Stimulated activated CD8-positive, alpha-beta memory T cell treated with anti-CD3 and anti-CD28 coated beads, Interleukin-4, amount 100 ng/mL, for 1 hour (primary cell): ENCODE measurements at places on chromosomes 11 and 22.

- DNase-seq: no peak
Observed at GRCh38 chr11:95849087-95849825, 59.0 kb downstream of the CEP57 start.

- DNase-seq: no peak
Observed at GRCh38 chr22:30289980-30290313, 642 bp upstream of the CASTOR1 start.

GRCh38 chr11:73648571-73649046, 2.2 kb downstream of the PLEKHB1 start:
- no peak for DNase-seq

DNA sequence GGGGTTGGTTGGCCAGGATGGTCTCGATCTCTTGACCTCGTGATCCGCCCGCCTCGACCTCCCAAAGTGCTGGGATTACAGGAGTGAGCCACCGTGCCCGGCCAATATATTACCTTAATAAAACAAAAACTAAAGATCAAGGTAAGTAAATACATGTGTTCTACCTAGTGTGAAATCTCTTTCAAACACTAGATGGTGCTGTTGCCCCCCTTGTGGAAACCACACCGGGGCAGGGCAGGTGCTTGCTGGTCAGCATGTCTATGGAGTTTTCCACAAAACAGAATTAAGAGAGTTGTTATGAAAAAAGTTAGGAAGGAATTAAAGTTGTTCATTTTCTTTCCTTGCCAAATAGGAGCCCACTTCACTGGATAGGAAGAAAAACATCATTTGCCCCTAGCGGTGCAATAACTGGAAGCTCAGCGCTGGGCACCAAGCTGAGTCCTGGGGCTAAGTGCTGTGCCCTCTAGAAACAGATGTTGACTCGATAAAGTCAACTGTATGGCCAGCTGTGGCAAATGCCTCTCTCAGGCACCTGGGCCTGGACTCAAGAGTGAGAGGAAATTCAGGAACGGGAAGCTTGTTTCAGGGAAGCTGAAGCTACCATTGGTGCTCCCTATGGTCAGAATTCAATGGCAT, 6.3 kb upstream of the KCNJ5 start:
- peak; percentile 25 for DNase-seq

- DNase-seq: no peak
Observed at GRCh38 chr11:86464509-86465221, 90.0 kb downstream of the CCDC81 start.

DNA sequence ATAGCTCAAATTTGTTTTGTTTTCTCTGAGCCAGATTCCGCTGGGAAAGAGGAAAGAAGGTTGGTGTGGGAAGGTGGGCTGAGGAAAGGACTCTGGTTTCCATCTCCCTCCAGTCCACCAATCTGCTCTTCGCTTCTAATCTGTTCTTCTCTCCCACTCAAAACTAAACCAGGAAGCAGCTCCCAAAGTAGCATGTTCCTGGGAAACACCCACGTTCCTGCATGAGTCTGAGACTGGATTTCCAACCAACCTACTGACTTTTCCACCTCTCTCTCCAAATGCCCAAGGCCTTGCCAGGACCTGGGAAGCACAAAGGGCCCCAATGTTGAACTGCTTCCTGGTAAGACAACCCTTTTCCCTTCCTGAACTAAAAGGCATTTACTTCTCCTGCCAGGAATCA, 110.2 kb downstream of the WT1 start:
- DNase-seq: no peak

DNA sequence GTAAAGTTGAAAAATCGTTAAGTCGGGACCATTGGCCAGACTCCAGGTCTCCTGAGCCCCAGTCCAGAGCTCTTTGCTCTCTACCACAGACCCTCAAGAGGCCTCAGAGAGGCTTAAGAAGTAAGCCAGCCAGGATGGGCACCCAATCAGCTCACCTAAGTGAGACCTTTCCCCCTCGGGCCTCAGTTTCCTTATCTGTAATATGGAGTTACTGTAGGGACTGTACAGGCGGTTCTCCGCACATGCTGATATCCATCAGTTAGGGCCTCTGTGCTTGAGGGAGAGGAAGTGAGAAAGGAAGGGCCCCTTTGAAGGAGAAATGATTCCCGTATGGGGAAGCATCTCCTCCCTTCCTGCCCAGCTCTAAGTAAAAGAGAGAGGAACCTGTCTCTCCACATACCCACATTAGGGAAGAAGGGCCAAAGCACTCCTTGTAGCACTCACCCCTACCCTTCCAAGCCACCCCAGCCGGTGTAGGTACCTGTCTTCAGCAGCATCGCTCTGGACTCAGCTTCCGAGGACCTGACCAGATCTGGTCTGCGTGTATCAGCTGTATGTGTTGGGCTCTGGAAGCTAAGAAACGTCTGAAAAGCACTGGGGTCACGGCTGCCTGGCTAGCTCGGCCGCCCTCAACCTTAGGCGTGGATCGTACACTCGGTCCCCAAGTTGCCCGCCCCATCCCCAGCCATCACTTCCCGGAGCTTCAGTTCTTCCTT, 653 bp downstream of the NAGA start:
- DNase-seq: no peak

- DNase-seq: no peak
Observed at GRCh38 chr11:128455766-128456165, 131.6 kb downstream of the ETS1 start.

DNA sequence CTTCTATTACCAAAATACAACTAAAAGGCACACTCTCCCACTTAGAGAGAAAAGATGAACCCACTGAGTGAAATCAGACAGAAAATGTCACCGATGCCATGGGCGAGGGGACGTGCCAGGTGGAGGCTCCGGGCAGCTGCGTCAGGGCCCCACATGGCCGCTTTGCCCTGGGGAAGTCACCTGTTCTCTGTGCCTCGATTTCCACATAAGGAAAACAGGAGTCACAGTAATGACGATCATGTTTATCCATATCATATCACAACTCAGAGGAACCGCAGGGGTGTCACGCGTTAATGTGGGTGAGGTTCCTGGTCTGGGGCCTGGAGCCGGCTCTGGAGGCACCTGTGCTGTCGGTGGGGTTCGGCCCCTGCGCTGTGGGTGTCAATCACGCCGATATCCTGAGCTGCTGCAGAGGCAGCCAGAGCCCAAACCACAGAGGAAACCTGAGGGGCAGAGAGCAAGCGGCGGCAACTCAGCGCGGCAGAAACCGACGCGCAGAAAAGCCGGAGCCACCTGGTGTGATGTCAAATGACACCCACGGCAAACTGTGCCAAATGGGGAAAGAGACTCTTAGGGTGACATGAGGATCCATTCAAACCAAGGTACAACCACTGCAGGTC, 243.7 kb downstream of the BRD1 start:
- DNase-seq: no peak

- no peak for DNase-seq
Observed at GRCh38 chr22:38412435-38413084, 42.4 kb downstream of the KCNJ4 start.

DNA sequence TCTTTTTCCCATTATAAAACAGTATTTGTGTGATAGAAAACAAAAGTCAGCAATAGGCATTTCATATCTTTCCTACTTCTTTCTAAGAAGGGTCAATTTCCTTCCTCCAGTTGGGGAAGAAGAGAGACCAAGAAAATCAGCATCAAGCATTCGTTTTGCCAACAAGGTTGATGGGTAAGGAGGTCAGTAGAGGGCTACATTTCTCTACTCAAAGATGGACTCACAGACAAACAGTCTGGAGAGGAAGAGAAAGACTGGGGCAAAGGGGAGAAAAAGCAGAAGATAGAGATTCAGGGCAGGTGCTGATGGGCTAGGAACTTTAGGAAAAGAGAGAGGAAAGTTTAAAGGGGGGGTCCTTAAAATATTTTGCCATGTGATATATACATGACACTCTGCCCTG, 8.6 kb upstream of the MTNR1B start:
- no peak for DNase-seq

DNA sequence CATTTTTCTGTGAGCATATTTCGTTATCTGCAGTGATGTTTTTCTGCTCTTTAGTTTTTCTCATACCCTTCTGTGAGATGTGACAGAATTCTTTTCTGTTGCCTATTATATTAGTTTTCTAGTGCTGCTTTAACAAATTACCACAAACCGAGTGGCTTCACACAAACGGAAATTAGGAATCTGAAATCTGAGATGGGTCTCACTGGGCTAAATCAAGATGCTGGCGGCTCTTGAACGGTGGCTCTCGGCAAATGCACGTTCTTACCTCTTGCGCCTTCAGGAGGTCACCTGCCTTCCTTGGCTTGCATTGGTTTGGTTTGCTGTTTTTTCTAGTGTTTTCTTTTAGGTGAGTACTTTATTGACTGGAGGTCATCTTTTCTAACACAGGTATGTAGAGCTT, 13.0 kb downstream of the ZBED4 start:
- no peak for DNase-seq

DNA sequence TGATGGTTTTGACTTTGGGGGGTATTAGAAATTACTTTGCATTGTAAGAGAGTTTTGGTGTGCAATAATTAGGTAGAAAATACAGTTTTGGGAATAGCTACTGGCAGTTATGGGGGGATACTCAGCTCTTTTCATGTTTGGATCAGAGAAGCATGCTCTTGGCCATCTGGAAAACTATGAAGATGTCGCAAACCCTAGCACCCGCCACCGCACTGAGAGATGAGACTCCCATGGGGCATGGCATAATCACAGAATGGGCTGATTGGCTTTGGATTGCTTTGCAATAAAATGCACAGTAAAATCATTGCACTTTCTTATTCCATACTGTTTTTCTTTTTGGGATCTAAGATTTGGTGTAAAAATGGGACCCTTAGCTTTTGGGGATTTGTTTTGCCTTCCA, 43.5 kb upstream of the SLC5A12 start:
- no peak for DNase-seq

DNA sequence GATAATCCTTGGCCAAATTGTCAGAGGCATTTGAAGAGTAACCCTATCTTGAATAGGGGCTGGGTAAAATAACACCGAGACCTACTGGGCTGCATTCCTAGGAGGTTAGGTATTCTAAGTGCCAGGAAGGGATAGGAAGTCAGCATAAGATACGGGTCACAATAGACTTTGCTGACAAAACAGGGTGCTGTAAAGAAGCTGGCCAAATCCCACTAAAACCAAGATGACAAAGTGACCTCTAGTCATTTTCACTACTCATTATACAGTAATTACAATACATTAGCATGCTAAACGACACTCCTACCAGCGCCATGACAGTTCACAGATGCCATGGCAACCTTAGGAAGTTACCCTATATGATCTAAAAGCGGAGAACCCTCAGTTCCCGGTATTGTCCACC, 964 bp upstream of the REXO2 start:
- DNase-seq: no peak

- no peak for DNase-seq
Observed at GRCh38 chr11:69442012-69442806, 39.3 kb upstream of the LINC01488 start.

- DNase-seq: no peak
Observed at GRCh38 chr11:3823303-3823702, 14.9 kb downstream of the PGAP2 start.

DNA sequence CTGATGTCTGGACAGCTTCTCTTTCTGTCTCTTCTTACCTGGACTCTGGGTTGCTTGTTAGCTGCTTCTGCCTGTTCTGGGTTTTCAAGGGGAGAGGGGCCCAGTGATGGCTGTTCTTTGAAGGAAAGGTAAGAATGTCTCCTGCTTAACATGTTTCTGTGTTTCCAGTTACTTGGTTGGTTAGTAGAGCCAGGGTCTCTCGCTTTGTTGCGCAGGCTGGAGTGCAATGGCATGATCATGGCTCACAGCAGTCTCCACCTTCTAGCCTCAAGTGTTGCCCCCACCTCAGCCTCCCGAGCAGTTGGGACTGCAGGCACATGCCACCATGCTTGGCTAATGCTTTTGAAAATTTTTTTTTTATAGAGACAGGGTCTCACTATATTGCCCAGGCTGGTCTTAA, 126.6 kb downstream of the BCR start:
- no peak for DNase-seq

DNA sequence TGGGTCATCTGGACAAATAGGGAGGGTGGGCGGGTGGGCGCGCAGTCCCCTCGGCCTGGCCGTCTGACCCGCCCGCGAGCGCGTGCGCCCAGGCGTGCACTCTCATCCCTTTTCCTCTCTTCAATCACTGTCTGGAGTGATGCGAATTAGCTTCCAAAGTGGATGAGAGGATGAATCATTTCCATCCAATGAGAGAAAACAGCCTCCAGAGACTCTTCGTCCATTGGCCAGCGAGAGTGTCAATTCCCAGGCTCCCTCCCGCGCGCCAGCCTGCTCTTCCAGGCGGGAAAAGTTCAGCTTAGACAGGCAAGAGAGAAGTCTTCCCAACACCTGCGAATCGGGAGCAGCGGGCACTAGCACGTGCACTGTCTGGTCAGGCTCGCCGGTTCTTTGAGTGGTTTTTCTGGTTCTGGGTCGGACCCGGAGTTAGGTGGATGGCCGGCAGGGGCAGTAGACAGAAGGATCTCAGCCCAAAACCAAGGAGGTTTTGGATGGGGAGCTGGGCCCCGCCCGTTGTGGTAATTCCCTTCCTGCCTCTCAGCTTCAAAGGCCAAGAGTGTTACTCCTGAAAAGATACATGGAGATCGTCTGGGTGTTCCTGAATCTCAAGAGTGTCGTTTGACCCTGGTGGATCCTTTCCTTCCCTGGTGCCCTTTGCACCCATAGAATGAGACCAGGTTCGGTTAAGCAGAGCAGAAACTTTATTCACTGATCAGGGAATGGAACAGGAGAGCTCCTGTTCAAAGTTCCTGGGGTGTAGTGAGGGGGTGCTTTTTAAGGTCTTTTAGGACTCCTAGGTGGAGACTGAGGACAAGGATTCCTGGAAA, 33.4 kb upstream of the GLYATL1 start:
- DNase-seq: no peak

- DNase-seq: no peak
Observed at GRCh38 chr11:108204929-108205499, 17.4 kb downstream of the NPAT start.

DNA sequence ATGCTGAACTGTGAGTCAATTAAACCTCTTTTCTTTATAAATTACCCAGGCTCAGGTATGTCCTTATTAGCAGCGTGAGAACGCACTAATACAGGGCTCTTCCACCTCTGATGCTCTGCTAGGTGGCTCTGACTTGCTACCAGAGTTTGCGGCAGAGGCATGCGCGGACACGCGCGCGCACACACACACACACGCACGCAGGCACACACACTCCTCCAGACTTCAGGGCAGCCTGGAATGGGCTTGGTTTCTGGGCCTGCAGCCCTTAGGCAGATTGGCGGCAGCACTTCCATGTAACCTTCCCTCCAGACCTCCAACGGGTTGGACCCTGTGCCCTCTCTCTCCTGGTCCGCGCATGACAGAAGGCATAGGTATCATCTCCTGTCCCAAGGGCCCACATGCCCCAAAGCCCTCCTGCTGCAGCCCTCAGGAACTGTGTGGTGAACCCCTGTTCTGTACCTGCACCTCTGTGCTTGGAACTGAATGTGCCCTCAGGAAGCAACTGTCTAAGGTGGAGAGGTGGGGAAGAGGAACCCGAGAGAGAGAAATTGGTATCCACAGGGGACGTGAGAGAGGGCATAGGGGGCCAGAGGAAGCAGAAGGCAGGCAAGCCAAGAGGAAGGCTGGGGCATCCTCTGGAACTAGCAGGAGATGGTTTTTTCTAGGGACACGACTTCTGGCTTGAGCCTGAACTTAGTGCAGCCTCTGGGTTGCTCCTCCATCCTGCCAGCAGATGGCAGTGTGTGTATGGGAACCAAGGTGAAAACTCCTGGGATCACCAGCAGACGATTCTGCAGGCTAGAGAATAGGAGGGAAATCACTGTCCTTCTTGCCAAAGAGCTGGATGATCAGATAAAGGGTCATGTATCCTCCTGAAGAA, 23.4 kb upstream of the RIC3 start:
- DNase-seq: no peak

- DNase-seq: no peak
Observed at GRCh38 chr11:54558407-54558806, 45.4 kb downstream of the OR4C46 start.

GRCh38 chr11:40037005-40037404, 1422.4 kb downstream of the LRRC4C start:
- no peak for DNase-seq
